AG04450 (cell line): ENCODE measurements at places on chromosomes 13 and 19.

- no peak for DNase-seq
Measured at GRCh38 chr19:4295972-4296771, 6.0 kb downstream of the TMIGD2 start.

GRCh38 chr13:27023385-27024073 is 148.1 kb downstream of the USP12 start:
- DNase-seq = no peak

- DNase-seq = peak; percentile 30
Measured at GRCh38 chr19:51473009-51473707, 5.2 kb upstream of the CEACAM18 start.

- no peak for DNase-seq
Measured at GRCh38 chr19:38727868-38728660, 16.2 kb downstream of the CAPN12 start.

DNA sequence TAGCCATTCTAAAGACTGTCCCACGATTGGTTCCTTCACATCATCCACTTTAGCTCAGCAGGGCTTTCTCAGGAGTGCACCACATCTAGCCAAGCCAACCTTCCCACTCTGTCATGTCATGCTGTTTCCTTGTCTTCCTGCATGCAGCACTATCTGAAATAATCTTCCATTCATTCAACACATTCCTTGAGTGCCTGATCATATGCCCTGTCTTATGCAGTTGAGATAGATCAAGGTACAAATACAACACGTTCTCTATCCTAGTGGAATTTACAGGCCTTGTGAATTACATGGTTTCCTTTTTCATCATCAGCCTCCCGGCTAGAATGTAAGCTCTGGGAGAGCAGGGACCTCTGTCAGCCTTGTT is 6.8 kb upstream of the MRPS31 start:
- no peak for DNase-seq
